Neuronal stem cell (in vitro differentiated cells): ENCODE measurements at places on chromosomes 5 and 9.

DNA sequence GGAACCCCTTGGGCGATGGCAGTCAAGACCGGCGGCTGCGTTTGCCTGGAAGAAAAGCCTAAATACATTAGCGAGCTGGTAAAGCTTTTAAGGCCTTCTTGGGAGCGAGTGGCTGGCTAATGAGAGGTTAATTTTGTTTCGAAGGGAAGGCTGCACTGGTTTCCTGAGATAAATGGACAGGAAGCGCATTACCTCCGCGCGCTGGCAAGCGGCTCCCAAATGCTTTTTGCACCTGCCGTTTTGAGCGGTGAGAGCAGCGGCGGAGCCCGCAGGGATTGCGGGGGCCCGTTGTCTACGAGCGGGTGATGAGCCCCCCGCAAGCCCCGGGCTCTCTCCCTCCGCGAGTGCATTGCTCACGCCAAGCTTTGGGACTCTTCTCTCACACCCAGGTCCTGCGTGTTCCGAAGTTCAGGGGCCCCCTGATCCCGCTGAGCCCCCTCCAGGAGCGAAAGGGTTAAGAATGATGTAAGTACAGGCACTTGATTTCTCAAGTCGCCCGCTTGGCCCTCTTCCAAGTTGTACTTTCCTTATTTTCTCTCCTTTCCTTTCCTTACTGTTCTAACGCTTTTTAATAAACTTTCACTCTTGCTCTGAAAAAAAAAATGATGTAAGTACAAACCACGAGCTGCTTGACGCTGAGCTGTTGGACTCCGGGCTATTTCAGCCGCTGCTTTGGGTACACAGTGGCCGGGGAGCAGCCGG, 3.1 kb upstream of the RGMB start:
- peak overlapping the region; percentile 57 for H3K27ac ChIP-seq
- H3K27me3 ChIP-seq: no peaks in the 10 kb centered on the region
- H3K4me3 ChIP-seq: peak overlapping the region; percentile 93
- no peaks in the 10 kb centered on the region for H3K36me3 ChIP-seq
- DNase-seq: no peak
- H3K4me1 ChIP-seq: peaks cover 4% of the 10 kb centered on the region

- no peaks in the 10 kb centered on the region for H3K27me3 ChIP-seq
- no peak overlapping the region for H3K27ac ChIP-seq
- DNase-seq: no peak
Observed at GRCh38 chr5:1343931-1344901, 683 bp downstream of the CLPTM1L start.

DNA sequence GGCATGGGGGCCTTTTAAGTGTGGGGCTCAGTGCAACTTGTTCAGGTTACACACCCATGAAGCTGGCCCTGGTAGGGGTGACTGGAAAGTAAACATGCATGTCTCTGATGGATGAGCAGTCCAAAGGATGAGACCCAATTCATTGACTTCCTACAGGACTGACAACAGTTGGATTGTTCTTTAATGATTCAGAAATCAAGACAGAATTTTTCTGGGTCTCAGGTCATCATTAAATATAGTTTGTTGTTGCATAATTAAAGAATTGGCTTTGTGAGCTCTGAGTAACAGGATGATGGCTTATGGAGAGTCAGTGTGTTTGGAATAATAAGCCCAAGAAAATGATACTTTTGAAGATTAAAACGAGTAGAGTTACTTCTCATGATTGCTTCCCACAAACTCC, 604.2 kb upstream of the CLINT1 start:
- no peak for DNase-seq
- no peaks in the 10 kb centered on the region for H3K36me3 ChIP-seq
- H3K4me1 ChIP-seq: no peaks in the 10 kb centered on the region

- H3K4me1 ChIP-seq: no peaks in the 10 kb centered on the region
- H3K4me3 ChIP-seq: no peak overlapping the region
- no peak overlapping the region for H3K27ac ChIP-seq
- DNase-seq: no peak
- peaks cover 2% of the 10 kb centered on the region for H3K36me3 ChIP-seq
Observed at GRCh38 chr5:6872441-6873160, 159.4 kb downstream of the TENT4A start.

GRCh38 chr9:126113176-126113575, 213.5 kb upstream of the MVB12B start:
- H3K27me3 ChIP-seq: peaks cover 16% of the 10 kb centered on the region
- H3K36me3 ChIP-seq: no peaks in the 10 kb centered on the region
- no peak overlapping the region for H3K4me3 ChIP-seq
- H3K27ac ChIP-seq: no peak overlapping the region
- DNase-seq: no peak
- H3K4me1 ChIP-seq: no peaks in the 10 kb centered on the region

- no peaks in the 10 kb centered on the region for H3K36me3 ChIP-seq
- H3K27ac ChIP-seq: no peak overlapping the region
- no peak overlapping the region for H3K4me3 ChIP-seq
- DNase-seq: no peak
- H3K4me1 ChIP-seq: peaks cover 6% of the 10 kb centered on the region
Observed at GRCh38 chr5:132839426-132840301, 9.2 kb upstream of the SHROOM1 start.

GRCh38 chr5:154301726-154302125, 111.2 kb downstream of the GALNT10 start:
- no peak overlapping the region for H3K27ac ChIP-seq
- no peak overlapping the region for H3K4me3 ChIP-seq
- peaks cover 64% of the 10 kb centered on the region for H3K36me3 ChIP-seq

DNA sequence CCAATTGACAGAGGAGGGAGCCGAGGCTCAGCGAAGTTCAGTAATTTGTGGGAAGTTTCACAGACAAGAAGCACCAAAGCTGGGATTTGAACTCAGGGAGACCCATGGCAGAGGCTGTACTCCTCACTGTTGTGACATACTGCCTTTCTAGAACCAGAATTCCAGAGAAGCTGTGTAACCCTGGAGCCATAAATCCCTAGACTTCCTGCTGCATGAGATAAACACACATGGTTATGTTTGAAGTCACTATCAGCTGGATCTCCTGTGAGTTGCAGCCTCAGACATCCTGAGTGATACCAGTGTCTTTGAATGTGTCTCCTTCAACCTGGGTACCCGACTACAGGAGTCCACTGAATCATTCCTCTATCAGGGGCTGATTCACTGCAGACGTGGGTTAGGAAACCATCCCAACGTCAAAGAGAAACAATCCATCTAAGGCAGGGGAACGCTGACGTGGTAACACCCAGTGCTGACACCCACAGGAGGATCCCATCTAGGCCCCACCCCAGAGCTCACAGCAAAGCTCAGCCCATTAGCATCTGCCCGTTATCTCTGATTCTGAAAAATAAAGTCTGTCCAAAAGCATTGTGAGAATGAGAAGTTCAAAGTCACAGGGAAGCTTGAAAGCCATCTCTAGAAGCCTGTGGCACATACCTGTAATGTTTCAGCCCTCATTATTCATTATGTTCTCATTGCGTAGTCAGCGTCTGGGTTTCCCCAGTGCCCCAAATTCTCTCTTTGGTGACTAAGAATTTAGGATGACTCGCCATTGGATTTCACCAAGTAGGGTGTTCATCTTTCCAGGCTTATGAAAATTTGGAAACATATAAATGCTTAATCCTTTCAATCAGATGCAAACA, 36.3 kb upstream of the BASP1 start:
- no peak for DNase-seq
- no peak overlapping the region for H3K4me3 ChIP-seq
- no peak overlapping the region for H3K27ac ChIP-seq
- H3K36me3 ChIP-seq: no peaks in the 10 kb centered on the region
- no peaks in the 10 kb centered on the region for H3K27me3 ChIP-seq

DNA sequence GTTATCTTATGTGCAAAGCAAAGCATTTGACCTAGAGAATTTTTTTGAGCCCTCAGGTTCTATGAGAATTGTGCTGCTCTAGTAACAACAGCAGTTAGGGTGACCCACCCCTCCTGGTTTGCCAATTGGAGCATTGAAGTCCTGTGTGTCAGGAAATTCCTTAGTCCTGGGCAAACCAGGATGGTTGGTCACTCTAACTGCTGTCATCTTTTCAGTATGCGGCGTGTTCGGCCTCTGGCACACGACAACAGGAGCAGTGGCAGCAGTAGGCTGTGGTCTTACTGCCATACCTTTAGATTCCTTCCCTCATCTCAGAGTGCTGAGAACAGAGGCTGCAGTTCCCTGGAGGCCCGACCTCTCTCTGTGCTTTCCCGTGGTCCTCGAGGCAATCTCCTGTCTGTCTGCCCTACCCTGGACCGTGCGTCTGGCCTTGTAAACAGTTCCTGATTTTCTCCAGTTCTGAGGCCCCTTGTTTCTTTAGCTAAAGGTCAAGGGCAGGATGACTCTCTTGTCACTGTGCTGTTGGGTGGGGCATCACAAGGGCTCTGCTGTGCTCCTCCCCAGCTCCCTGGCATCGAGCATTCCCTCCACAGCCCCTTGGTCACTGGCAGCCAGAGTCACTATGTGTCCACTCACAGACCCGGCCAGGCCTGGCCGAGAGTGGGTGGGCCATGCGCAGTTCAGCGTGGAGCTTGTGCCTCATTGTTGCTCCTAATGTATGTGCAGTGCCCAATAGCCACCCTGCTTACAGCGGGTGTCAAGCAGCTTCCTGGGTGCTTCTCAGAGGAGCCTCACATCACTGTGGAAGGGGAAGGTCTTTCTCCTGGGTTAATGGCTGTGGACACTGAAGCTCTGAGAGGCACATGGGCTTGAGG, 18.5 kb upstream of the COL15A1 start:
- H3K36me3 ChIP-seq: no peaks in the 10 kb centered on the region
- no peak for DNase-seq
- H3K27me3 ChIP-seq: no peaks in the 10 kb centered on the region
- H3K4me3 ChIP-seq: no peak overlapping the region
- H3K27ac ChIP-seq: no peak overlapping the region
- no peaks in the 10 kb centered on the region for H3K4me1 ChIP-seq

DNA sequence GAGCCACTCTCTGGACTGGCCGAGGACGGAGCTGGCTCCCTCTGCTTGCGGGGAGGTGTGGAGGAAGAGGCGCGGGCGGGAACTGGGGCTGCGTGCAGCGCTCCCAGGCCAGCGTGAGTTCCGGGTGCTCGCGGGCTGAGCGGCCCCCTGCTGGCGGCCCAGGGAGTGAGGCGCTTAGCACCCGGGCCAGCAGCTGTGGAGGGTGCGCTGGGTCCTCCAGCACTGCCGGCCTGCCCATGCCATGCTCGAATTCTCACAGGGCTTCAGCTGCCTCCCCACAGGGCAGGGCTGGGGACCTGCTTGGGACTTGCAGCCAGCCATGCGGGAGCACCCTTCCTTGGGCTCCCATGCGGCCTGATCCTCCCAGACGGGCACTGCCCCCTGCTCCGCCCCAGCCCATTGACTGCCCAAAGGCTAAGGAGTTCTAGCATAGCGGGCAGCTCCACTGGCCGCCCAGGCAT, 416.9 kb downstream of the MRPS30 start:
- H3K27ac ChIP-seq: no peak overlapping the region
- no peak overlapping the region for H3K4me3 ChIP-seq
- no peaks in the 10 kb centered on the region for H3K27me3 ChIP-seq
- no peaks in the 10 kb centered on the region for H3K4me1 ChIP-seq

DNA sequence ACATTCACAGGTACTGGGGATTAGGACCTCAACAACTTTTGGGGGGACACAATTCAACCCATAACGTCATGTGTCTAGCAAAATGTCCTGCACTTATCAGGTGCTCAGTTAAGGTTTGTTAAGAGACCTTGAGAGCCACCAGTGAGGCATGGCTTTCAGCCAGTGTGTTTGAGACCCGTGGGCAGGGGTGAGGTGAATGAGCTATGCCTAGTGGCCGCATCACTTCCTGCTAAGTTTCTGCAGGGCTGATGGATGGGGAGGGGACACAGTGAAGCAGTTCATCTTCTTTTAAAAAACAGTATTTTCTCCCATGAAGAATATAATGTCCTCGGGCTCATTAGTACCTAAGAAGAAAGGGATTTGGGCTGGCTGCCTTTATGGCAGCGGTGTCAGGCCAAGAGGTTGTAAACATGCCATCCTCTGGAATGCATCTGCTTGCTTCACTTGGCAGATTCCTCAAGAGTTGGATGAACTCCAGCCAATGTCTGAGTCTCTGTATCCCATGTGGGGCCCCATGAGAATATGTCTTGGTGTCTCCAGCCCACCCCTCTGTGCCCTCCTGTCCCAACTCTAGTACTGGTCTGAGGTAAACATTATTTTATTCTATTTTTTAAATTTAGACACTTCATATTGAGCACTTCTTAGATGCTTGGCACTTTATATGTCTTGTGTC, 282.2 kb downstream of the CWC27 start:
- DNase-seq: no peak
- no peaks in the 10 kb centered on the region for H3K4me1 ChIP-seq
- no peaks in the 10 kb centered on the region for H3K27me3 ChIP-seq
- H3K4me3 ChIP-seq: no peak overlapping the region
- no peaks in the 10 kb centered on the region for H3K36me3 ChIP-seq

DNA sequence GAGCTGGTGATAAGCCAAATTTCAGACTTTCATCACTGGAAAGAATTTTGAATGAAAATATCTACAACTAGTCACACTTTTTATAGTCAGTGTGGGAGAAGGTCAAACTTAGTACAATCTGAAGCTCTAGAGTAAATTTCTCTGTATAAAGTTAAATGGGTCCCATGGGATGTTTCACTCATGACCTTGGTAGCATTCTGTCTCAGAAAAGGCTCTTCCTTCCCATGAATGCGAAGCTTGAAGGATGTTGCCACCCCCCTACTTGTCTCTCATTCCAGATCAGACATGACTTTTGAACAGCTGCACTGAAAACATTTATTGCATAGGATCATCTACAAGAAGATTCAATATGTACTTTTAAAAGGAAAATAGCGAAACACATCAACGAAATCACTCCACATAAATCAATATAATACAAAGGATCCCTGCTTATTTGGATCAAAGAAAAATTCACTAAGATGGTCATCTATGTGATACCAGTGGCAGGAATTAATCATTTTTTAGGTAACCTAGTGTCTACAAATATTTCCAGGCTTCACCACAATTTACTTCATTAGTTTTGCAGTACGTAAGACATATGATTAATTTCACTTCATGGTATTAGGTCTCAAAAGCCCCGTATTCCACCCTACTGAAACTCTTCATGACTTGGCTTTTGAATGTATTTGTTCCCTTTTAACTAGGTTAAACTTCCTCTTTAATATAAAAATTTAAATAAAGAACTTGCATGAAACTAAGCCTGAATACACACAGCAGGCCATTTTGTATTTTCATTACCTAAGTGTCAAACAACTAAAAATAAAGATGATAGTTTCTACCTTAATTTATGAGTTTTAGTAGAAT, 4.4 kb downstream of the ST8SIA4 start:
- peaks cover 13% of the 10 kb centered on the region for H3K4me1 ChIP-seq
- H3K27me3 ChIP-seq: peaks cover 4% of the 10 kb centered on the region
- DNase-seq: no peak
- H3K4me3 ChIP-seq: no peak overlapping the region
- H3K27ac ChIP-seq: no peak overlapping the region

- DNase-seq: no peak
- H3K27me3 ChIP-seq: no peaks in the 10 kb centered on the region
- no peak overlapping the region for H3K4me3 ChIP-seq
- H3K27ac ChIP-seq: no peak overlapping the region
- H3K36me3 ChIP-seq: no peaks in the 10 kb centered on the region
Observed at GRCh38 chr5:59560553-59560952, 333.0 kb downstream of the PDE4D start.

GRCh38 chr9:18365651-18366050, 108.3 kb upstream of the ADAMTSL1 start:
- H3K4me1 ChIP-seq: no peaks in the 10 kb centered on the region
- no peak overlapping the region for H3K4me3 ChIP-seq
- H3K27ac ChIP-seq: no peak overlapping the region
- no peaks in the 10 kb centered on the region for H3K36me3 ChIP-seq
